Activated naive CD4-positive, alpha-beta T cell treated with anti-CD3 and anti-CD28 coated beads, Interleukin-2, amount 50 U/mL, for 16 hours (primary cell): ENCODE measurements at places on chromosomes 16 and 17.
A peak's percentile ranks its signal among the peaks of the same experiment; 100 is the strongest.

GRCh38 chr17:30570191-30570590 lies 93.0 kb downstream of the GOSR1 start:
- no peak for DNase-seq

DNA sequence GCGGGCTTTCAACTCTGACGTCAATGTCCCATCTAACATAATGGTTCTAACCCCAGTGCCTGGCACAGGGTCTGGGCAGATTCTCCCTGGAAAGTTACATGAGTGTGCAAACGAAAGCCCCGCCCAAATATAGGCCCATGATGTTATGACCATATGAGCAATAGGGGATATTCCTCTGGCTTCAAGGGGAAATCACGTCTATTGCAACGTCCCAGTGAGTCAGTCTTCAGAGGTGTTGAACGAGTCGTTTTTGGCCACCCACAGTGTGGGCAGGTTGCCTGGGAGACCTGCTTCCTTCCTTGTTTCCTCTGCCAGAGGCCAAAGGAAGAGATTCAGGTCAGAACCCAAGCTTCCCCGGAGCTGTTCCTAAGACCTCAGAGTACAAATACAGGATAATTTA lies 30.3 kb downstream of the PIK3R5 start:
- peak; percentile 59 for DNase-seq

- DNase-seq: no peak
These were observed 19.2 kb downstream of the KDM8 start for GRCh38 chr16:27222249-27223225.

GRCh38 chr16:74570412-74571301 lies 36.3 kb downstream of the GLG1 start:
- DNase-seq: no peak

DNA sequence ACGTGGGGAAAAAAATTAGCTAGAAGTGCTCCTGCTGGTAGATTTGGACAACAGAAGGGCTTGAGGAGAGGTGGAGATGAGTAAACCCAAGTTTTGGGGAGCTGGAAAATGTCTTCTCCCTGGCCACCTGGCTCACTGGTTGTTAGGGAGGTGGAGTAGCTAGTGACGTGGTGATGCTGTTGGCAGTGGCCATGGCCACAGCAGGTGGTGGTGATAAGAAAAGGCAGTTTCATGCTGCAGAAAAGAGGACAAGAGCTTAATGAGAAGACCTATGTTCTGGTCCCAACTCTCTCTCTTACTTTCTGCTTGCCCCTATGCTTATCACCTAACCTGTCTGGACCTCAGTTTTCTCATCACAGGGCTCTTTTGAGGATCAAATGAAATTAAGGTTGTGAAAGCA lies 223.5 kb upstream of the N4BP1 start:
- no peak for DNase-seq

DNA sequence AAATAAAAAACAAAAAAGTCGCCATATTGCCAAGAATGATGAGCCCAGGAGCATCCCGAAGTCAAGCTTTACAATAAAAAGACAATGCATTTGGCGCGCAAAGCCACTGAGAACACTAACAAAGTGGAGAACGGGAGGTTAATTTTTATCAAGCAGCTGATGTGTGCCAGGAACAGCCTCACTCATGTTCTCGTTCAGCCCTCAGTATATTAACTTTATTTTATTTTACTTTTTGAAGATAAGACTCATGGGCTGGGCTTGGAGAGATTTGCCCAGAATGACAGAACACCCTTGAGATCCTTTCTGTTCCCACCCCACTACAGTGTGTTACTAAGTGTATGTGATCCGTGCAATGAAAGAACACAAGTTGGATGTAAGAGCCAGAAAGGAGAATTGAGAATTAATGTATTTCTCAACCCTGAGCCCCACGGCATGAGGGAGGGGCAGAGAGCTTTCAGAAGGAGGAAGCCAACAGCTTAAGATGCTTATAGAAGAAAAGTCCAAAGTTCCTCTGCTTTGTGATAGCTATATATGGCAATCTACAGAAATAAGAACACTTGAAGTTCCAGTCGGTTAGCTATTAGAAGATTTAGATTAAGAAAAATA lies 48.4 kb downstream of the COTL1 start:
- DNase-seq: no peak

DNA sequence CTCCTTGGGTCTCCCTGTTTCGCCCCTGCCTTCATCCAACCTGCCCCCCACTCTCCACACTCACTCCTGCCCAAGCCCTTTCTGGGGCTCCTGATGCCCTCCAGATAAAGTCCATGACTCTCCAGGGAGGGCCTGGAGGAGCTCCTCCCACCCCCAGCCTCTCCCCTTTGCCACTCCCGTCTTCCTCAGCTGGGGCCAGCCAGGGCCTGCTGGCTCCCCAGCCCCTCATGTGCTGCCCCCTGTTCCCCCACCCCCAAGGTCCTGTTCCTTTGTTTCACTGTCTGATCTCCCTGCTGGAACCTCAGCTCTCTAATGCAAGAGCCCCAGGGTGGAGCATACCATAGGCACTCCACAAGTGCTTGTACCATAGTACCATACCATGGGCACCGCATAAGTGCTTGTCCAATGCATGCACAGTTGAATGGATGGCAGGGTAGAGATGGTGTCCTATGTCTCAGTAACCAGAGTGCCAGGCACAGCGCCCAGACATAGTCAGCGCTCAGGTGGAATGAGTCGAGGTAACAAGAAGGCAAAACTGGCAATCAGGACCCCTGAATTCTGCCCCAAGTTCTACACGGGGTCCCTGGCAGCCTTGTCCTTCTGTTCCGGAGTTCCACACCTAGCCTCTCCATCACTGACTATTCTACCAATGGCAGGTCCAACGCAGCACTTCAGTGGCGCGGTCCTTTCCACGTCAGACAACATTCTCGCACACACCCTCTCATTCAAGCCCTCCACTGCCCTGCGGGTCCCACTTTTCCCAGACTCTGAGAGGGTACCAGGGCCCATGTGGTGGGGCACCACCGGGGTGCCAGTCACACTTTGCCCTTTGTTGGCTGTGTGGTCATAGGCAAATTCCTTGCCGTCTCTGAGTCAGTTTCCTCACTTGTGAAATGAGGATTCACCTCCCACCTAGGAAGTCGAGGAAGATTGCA lies 1.4 kb downstream of the PLCD3 start:
- DNase-seq: no peak

- no peak for DNase-seq
These were observed 6.3 kb upstream of the RAB37 start for GRCh38 chr17:74730491-74731346.

DNA sequence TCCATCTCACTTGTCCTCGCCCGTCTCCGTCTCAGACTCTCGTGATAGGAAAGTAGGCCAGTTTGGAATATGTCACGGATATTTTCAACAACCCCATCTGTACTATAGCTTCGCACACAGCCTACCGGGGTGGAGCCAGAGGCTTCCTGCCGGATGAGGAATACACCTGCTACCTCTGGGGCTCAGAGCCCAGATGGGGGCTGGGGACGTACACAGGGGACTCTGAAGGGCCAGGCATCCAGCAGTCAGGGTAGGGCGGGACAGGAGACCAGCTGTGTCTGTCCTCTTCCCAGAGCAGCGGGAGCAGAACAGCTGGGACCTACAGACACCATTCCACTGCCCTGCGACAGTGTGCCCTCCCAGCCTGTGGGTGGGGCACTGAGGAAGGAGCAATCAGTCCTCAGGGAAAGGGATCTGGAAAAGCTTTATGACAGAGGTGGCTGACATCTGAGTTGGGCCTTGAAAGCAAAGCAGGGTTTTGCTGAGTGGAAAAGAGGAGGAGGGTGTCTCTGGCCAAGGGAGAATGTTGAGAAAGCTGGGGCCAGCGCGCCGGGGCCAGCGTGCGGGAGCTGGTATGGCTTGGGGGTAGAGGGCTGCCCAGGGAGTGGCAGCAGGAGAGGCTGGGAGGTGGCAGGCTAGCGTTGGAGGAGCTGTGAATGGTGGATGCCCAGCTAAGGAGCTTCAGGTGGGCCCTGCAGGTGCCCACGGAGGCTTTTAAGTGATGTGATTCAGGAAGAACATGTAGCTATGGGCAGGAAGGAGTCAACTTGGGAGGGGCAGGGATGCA lies 11.5 kb upstream of the SRCIN1 start:
- no peak for DNase-seq

GRCh38 chr17:72852277-72852938 lies 240.1 kb downstream of the SLC39A11 start:
- no peak for DNase-seq

GRCh38 chr17:49964769-49965523 lies 4.0 kb upstream of the DLX4 start:
- DNase-seq: peak; percentile 40

DNA sequence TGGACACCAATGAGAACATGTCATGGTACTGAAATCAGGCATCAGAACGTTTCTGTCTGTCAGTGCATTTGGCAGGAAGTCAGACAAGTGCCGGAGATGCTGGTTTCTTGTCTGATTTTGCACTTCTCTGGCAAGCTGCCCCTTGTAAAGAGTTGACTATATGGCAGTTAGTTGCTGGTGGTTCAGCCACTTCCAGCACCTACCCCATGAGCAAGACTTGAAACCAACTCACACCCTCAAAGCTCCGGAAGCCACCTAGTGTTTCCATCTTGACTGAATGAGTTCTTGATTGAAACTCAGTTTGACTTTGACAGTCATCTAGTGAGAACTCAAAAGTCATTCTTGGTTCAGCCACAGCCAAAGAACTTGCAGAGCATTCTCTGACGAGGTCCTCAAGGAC lies 225.1 kb downstream of the SPECC1 start:
- DNase-seq: peak; percentile 65

- DNase-seq: no peak
These were observed 7.4 kb upstream of the VAC14 start for GRCh38 chr16:70808371-70808770.

DNA sequence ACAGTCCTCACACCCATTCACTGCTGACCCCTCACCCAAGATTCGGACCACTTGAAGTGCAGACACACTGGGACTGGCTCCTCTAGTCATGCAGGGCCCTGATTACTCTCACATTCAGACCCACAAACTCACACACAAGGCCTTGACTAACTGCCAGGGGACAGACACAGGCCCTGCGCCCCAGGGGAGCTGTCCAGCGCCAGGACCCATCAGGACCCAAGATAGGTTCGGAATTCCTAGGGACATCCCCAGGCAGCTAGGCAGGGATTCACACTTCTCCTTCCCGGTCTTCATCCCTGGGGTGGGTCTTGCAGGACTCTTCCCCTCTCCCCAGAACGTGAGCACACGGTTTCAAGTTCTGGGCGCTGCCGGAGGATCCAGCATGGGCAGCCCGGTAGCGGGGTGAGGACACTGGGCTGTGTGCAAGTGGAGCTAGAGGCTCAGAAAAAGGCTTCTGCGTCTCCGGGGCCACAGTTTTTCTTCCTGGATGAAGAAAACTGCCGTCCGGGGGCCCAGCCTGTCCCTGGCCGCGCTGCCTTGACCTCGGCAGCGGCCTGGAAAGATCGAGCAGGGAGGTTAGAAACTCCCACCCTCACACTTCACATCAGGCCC lies 1.6 kb downstream of the SEZ6 start:
- no peak for DNase-seq

DNA sequence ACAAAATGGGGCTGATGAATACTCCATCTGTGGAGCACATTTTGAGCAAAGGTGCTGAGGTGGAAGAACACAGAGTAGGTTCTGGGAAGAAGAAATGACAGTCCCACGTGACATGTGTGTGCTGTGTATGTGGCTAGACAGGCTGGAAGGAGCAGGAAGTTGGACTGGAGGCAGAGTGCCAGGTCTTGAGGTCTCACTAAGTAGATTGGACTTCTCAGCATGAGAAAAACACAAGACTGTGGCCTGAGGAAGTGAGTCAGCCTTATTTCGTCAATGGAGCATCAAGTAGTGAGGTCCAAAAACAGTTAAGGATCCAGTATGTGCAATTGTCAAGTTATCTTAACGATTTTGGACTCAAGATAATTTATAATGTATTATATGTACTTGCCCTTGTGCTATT lies 736.5 kb downstream of the KCNJ2 start:
- DNase-seq: no peak

GRCh38 chr17:40107522-40108174 lies 7.3 kb upstream of the NR1D1 start:
- DNase-seq: no peak
